Stimulated activated naive CD8-positive, alpha-beta T cell treated with anti-CD3 and anti-CD28 coated beads, Interleukin-15, Interleukin-2, amounts not matched to agents 100 U/mL and 50 U/mL, for 24 hours (primary cell): ENCODE measurements at places on chromosomes 3 and 15.

GRCh38 chr3:100756441-100756840 lies 47.1 kb downstream of the TFG start:
- no peak for DNase-seq

DNA sequence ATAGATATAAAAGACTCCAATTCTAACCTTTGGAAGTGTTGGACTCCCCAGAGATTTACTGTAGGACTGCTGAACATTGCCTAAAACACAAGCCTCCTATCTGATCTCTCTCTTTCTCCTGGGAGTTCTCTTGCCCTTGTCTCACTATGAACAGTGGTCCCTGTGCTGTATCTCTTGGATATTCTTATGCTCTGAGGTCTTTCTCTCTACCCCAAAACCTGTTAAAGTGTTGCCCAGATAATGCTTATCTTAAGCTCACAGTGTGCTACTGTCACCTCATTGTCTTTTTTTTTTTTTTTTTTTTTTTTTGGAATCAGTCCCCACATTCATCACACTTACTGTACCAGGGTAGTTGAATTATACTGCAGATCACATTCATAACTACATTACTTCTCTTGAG lies 131.0 kb upstream of the CBLB start:
- DNase-seq = no peak

DNA sequence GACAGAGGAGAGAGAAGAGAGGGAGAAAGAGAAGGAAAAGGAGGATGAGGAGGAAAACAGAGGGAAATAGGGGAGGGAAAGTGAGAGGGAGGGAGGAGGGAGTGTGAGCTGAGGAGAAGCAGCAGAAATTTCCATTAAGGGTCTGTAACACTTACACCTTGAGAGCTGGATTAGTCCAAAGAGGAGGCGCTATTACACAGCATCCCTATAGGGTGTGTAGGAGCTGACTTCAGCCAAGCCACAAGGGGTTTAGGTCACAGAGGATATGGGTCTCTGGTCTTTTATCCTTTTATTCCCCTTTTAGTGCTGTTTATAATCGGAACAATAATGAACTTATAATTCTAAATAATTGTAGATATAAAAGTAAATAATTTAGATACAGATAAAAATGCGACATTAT lies 230.4 kb downstream of the GABRG3 start:
- DNase-seq = no peak

GRCh38 chr3:56209982-56210751 lies 258.1 kb downstream of the ERC2 start:
- no peak for DNase-seq

DNA sequence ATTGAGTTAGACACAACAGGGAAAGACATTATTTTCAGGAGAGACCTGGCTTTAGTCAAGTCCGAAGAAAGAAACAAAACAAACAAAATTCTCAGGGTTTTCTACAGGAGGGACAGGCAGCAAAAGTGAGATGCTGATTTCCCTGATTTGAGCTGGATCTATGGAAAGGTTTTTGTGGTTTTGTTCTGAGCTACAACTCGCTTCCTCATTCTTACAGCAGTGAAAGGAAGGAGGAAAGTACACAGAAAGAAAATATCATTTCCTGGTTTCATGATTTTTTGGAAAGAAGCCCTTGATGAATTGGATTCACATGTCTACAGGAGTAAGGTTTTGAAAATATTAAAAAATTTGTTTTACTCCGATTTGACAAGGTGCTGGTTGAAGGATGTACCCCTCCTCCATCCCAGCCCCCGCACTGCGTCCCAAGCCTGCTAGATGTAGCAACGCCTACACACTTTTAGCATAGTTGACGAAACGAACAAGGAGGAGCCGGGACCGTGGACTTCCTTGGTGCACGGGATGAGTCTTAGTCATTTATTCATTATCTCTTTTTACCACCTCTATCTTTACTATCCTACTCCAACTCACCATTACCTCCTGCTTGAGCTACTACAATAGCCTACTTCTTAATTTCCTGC lies 10.8 kb downstream of the PRICKLE2 start:
- no peak for DNase-seq

GRCh38 chr3:78130741-78131290 lies 1090.9 kb downstream of the ROBO2 start:
- DNase-seq = no peak

GRCh38 chr3:32913790-32914446 lies 37.5 kb upstream of the CCR4 start:
- DNase-seq = no peak

GRCh38 chr15:33963831-33964664 lies 4.2 kb upstream of the CHRM5 start:
- DNase-seq = no peak
